CD4-positive, alpha-beta T cell treated with Interleukin-1 beta for 1 hour (primary cell): ENCODE measurements at places on chromosomes 1 and 21.

DNA sequence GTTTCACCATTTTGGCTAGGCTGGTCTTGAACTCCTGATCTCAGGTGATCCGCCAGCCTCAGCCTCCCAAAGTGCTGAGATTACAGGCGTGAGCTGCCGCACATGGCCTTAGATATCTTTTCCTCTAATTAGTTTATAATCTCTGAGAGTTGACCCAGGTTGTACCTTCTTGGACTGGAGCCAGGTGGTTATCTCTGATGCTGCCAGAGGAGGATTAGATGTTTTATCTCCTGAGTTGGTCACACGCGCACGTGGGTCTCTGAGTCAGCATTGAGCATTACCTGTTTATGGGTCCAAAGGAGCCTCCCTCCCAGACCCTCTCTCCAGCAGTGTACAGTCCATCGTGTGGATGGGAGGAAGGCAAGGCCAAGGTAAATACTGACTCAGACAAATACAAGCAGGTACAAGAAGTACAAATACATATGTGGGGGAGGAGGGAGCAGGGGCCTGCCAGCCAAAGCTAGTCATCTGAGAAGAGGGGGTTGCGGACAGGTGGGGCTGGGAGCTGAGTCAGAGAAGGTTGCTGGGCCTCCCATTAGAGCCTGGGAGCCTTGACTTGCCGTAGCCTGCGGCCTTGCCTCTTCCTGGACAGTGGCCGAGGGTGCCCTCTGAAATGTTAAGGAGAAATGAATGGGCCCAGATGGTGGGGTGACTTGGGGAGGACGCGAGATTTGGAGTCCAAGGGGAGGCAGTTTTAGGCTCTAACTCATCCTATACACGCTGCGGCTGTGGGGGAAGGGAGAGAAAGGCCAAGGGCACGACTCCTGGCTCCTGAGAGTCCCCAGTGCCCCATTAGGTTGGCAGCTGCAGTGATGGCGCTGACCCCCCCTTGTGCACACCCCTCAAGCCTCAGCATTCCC, 13.1 kb downstream of the IL6R start:
- no peak for DNase-seq

- no peak for DNase-seq
These were observed 14.2 kb downstream of the PODN start for GRCh38 chr1:53076165-53076564.

DNA sequence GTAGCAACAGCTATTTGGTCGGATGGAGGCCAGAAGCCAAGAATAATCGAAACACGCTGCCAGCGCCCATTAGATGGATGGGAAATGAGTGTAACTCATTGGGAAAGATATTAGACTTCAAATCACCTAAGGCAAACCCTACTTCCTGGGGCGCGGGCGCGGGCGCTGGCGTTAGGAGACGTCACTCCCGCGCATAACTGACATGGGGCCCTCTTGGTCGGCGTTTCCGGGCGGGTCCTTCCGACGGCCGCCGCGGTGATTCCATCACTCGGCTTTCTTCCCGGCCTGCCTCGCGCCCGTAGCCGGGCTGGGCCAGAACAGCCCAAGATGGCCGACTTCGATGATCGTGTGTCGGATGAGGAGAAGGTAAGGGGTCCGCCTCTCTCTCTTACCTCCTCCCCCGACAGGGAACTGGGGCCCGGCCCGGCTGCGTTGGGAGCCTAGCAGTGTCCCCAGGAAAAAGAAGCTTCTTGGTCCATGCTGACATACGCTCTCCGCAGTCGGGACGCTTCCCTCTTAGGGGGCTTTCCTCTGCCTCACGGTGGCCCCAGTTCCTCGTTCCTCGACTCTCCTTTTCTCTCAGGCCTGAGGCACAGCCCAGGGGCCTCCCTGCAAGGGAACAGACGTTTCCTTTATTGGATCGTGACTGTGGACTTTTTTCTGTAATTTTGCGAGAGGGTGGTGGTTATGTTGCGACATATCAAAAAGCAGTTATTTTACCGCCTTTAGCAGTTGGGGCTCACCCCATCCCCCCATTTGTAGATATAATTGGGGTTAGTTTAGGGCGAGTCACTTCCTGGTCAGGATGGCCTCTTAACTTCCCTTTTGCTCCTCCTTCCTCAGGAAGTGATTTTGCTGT, at the start of gene CAPZA1:
Gene CAPZA1, plus strand, starts transcription at position 315 of the 859 bp plus-strand sequence. Its CDS starts 13 bp downstream, at position 328.
- peak; percentile 94 for DNase-seq

DNA sequence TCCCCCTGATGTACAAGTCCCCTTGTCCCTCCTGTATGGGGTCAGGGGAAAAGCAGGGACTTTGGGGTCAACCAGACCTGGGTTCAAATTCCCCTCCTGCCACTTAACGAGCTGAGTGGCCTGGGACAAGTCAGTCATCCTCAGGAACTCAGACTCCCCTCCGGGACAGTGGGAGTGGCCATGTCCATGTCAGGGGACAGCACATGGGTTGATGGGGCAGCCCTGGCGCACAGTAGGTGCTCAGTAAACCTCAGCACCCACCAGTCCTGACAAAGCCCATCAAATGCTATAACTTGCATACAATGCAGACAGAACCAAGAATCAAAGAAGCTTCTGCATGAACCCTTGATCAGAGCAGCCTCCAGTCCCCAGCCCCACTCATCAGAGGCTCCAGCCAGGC, 30.0 kb downstream of the MATN1 start:
- no peak for DNase-seq

DNA sequence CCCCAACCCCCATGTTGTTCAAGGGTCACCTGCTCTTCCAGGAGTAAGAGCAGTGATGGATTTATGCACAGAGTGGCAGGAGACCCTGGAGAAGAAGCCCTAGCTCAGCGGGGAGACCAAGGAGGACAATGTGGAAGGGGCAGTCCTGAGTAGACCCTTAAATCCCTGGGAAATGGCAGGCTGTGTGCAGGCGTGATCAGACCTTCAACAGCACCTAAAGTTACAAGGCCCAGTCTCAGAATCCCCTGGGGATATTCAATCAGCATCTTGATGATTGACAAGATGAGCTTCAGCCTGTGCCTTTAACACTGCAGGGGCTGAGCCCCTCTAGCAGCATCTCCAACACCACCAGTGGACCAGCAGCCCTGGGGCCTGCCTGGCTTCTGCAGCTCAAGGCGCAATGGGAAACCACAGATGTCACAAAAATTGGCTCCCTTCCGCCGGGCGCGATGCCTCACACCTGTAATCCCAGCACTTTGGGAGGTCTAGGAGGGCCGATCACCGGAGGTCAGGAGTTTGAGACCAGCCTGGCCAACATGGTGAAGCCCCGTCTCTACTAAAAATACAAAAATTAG, 60.4 kb downstream of the IRF2BP2 start:
- DNase-seq: no peak

DNA sequence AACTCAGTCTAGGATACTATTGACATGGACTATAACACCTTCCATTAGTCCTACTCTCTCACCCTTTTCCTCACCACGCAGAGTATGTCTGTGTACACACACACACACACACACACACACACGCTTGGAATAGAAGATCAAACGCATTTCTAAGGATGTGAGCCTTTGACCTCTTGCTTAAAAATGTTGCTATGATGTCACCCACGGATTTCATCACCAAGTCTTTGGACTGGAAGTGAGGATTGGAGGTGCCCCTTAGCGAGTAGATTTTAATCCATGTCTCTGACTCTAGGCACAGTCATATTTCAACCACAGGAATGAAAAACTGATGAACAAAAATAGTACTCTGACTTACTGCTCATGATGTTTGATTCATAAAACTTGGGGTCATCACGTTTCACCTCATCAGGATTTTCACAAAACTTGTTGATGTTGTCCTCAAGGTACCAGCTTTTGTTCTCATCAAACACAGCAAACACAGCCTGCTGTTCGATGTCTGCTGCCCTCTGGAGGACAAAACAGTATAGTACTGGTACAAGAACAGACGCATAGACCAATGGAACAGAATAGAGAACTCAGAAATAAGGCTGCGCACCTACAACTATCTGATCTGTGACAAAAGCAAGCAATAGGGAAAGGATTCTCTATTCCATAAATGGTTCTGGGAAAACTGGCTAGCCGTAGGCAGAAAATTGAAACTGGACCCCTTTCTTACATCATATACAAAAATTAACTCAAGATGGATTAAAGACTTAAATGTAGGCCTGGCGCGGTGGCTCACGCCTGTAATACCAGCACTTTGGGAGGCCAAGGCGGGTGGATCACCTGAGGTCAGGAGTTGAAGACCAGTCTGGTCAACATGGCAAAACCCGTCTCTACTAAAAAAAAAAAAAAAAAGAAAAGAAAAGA, 39.9 kb downstream of the F5 start:
- DNase-seq: peak; percentile 57

DNA sequence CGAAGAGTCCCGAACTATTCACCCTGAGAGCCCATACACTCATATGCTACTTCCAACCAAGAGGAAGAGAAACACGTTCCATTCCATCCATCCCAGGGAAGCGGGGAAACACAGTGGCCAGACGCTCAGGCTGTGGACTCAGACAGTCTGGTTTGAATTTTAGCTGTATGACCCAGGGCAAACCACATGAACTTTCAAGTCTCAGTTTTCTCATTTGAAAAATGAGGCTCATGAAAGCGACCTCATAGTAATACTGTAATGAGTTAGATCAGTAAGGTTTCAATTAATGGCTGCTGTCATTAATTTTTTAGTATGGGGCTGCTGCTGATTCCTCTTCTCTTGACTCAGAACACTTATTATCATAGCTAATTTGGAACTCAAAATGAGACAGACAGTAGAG, 1.5 kb downstream of the FCRL4 start:
- DNase-seq: no peak

GRCh38 chr1:108863984-108864383, 7.1 kb upstream of the AKNAD1 start:
- no peak for DNase-seq

DNA sequence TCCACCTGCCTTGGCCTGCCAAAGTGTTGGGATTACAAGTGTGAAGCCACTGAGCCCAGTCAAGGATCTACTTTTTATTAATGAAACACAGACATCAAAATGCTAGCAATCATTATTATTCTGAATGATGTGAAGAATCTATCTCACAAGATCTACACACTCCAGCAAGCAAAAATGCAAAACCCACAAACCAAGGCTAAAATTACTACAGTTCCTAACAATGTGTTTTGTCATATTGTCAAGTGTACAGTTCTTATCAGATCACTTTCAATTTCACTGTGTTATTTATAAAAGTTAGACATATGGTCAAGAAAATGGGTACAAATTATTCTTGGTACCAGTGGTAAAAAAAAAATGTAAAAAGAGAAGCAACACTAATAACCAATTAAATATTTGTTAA, 61.3 kb upstream of the SDC3 start:
- no peak for DNase-seq
